ENCODE measurements at places on chromosomes 1 and 21. TPM values are rescaled to one million over a fixed set of nuclear protein-coding genes. Genes with fewer than 3 reads are reported as not detected.

SERPINC1 gene
- 0.64 TPM for total RNA-seq

DNA sequence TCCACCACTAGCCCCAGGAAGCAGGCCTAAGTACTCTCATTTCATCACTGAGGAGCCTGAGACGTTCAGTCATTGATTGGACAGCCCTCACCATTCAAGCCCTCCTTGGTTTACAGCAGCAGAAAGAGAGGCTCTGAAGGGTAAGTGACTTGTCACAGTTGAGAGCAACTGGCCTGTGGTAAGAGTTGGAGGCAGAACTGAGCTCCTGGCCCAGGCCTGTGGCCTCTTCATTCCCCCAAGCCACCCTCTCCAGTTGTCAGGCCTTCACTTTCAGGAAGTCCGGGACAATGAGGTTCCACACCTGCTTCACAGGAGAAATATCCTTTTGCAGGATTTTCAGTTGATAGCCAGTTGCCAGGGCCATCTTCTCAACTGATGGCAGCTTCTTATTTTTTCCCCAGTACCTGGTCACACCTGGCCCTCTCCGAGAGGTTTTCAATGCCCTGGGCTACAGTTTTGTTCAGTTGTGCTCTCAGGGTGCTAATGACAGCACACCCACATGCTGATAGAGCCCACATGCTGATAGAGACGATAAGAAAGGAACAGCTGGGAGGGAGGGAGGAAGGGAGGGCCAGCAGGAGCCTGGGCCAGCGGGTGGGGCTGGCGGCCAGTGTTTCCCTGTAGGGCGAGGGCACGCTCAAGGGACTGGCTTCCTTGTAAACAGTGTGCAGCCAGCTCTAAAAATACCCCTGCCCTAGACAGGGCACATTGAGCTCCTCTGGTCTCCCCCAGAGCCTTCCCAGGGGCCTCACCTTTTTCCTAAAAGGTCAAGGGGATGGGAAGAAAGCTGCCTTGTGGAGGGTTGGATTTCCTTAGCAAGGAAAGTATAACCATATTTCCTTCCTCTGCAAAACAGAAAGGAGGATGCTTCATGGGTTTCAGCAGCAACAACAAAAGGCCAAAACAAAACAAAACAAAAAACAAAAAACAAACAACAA, 112.7 kb upstream of the JUN start:
- DNase-seq: no peak

- no peak for DNase-seq
Observed at GRCh38 chr21:42101246-42101645, 30.1 kb downstream of the UMODL1 start.

- no peak for DNase-seq
Observed at GRCh38 chr1:41255978-41256377, 13.9 kb upstream of the SCMH1 start.

All from Panc1 (cell line).